ENCODE measurements at places on chromosomes 4 and X.

- no peak for DNase-seq
Observed at GRCh38 chr4:25632135-25632534, 23.5 kb upstream of the SLC34A2 start.

DNA sequence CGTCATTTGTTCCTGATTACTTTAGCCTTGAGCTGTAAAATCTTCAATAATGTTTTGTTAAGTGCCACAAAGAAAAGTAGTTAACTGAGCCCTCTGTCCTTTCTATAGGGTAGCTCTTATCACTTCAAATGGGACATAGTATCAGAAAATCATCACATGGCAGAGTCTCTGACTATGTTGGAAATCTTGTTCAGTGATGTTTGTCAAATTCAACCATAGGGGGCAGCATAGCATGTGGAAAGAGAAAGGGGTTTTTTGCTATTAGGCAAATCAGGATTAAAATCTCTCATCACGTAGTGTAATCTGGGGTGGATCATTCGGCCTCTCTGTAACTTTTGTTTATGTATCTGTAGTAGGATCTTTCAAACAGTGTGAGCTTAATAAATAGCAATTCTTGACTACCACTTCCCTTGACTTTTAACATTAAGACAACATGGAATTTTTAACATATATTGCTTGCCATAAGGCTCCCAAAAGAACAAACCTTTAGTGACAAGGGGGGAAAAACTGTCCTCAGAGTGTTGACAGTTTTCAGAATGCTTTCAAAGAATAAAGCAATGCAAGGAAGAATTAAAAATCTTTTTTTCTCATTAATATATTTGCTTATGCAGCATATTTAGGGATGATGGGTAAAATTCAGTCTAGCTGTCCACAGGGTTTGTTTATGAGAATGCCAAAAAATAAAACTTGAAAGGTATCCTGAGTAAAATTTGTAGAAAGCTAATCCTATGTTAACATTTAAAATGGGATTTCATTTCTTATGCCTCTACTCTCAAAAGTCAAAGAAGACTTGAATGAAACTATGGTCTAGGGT is 127.2 kb downstream of the FBXW7 start:
- DNase-seq = no peak

DNA sequence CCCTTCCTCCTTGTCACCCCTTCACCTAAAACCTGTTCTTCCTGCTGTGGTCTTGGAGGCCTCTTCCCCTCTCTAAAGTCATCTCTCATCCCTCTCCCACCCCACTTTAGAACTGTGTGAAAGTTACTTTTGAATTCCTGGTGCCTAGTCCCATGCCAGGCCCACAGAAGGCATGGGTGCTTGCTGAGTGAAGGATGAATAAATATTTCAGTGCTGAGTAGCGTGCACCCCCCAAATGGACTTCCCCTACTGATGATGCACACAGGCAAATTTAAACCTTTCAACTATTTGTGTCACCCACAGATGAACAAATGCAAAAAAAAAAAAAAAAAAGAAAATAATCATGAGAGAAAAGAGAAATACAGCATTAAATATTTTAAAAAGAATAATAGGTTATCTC is 19.8 kb downstream of the PSMD10 start:
- no peak for DNase-seq

- no peak for DNase-seq
Observed at GRCh38 chr4:125994430-125994829, 679.7 kb downstream of the FAT4 start.

DNA sequence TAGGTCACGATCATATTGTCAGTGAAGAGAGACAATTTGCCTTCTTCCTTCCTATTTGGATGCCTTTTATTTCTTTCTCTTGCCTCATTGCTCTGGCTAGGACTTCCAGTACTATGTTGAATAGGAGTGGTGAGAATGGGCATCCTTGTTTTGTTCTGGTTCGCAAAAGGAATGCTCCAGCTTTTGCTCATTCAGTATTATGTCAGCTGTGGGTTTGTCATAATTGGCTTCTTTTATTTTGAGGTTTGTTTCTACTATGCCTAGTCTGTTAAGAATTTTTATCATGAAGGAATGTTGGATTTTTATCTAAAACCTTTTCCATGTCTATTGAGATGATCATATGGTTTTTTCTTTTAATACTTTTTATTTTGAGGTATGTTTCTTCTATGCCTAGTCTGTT is 152.3 kb upstream of the MAD2L1 start:
- no peak for DNase-seq

- DNase-seq = no peak
Observed at GRCh38 chrX:47776292-47777006, 60.3 kb upstream of the ZNF81 start.

All from thoracic aorta (tissue), 2 donors.